ENCODE measurements at places on chromosomes 11 and 22.

GRCh38 chr22:17833489-17833888 is 59.2 kb upstream of the BID start:
- DNase-seq: no peak

- no peak for DNase-seq
Observed at GRCh38 chr11:91563176-91563575, 661.4 kb upstream of the FAT3 start.

- DNase-seq: no peak
Observed at GRCh38 chr11:78081583-78081982, 1.9 kb upstream of the NDUFC2 start.

DNA sequence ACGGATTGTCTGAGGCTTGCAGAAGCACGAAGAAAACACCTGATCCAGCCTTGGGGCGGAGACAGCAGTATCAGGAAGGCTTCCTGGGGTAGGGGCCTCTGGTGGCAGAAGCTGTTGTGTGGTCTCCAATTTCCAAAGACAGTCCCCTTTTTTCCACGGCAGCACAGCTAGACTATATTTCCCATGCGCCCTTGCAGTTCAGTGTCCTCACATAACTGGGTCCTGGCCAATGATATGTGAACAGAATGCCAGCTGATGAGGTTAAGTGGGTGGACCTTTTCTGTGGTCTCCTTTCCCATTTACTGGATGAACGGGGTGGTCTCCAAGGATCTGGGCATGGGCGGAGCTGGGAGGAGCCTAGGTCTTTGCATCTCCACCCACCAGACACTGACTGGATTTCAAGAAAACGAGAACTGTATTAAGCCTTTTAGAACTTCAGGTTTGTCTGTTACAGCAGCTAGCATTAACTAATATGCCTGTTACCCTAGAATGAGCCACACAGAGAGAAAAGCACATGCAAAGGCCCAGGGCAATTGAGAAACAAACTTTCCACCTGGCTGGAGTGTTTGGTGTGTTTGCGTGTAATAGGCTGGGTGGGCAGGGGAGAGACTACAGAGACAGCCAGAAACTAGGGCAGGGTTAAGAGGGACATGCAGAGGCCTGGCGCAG is 6.2 kb downstream of the GAL3ST1 start:
- no peak for DNase-seq

DNA sequence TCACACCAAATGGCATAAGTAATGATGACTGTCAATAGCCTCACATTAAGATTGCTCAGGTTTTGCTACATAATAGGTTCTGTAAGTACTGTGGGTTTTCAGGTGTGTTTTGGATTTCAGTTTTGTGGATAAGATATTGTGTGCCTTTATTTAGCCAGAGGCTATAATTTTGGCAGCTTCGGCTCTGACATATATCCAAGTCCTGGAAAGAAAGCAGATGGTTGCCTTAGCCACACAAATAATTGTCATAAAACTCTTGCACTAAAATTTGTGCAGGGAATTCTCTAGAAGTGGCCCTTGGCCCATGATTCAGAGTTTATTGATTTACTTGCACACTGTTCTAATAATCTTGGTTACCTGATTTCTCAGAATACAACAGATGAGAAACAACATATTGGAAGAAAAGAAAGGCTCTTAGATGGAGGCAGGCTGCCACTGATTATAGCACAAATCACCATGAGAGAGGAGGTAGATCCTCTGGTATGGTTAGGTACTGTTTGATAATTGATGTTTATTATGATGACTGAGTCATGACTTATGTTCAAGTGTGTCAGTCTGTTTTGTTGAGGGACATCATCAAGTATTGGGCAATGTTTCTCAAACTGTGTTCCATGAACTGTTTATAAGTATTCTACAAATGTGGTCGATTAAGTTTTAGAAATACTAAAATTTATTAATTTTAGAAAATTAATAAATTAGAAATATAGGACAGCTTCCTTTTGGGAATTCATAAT is 9.6 kb downstream of the REXO2 start:
- DNase-seq: no peak

DNA sequence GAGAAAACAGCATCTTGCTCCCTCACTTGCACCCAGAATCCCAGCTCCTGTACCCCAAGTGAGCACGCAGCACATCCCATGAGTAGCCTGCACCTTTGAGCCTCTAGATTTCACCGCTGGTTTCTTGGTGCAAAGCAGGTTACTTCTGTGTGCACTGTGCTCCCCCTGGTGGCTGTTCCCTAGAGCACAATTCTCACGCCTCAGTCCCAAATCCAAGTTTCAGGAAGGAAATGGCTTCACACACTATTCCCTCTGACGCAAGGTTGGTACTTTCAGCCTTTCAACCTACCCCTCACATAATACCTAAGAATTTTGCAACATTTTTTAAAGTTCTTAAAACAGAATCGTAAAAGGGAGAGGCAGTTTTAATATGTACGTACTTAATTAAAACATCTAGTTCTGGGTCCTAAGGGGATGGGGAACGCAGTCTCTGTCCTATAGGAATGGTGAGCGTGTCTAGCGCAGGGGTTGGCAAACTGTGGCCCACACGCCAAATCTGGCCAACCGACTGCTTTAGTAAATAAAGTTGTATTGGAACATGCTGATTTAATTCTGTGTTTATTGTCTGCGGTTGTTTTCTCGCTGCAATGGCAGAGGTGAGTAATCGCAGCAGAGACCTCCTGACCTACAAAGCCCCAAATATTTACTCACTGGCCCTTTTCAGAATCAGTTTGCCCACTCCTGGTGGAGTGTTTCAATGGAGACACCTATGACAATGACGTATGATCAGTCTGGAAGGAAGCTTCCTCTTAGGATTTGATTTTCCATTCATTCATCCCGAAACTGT is 27.5 kb downstream of the DHCR7 start:
- no peak for DNase-seq

GRCh38 chr11:44893846-44894617 is 56.7 kb downstream of the TP53I11 start:
- DNase-seq: peak; percentile 29

GRCh38 chr11:45795379-45795778 is 9.6 kb upstream of the SLC35C1 start:
- no peak for DNase-seq

DNA sequence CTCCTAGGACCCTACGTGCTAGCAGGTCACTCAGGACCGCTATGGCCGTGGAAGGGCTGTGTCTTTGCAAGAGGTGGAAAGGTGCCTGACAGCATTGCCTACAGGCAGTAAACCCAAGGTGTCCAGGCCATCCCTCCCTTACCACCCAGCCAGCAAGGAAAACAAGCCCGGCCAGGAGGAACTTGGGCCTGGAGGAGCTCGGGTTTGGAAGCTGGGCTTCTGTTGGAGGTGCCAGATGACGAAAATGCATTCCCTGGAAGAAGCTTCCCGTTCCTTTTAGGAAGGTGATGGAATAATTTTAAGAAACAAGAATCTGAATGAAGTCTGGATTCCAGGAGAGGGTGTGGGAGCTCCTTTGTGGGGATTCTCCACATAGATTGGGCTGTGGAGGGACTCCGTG is 23.6 kb downstream of the FBLN1 start:
- DNase-seq: no peak

DNA sequence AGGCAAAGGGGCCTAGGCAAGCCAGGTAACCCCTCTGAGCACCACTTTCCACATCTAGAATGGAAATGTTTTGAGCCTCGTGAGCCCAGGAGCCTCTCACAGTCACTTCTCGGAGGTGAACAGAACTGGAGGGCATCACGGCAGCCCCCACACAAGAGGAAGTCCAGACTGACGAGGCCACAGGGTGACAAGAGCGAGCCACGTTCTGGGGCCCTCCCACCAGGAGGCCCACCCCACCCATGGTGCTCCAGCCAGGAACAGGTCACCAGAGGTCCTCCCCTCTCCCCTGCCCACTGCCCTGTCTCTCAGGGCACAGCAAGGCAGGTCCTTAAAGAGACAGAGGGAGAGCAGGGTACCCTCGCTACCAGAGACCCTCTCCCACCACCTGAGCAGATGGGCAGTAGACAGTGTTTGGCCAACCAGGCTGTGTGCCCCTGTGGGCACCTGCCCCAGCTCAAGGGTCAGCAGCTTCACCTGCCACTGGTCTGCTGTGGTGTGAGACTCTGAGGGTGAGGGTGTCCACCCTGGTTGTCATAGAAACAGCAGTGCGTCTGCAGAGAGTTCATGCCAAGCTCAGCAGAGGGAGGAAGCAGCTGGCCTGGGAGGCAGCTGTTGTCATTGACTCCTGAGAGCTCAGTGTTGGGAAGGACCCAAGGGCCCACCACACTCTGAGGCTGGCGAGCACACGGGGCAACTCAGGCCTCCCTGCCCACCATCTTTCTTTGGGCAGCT is 31.4 kb downstream of the RSPH14 start:
- no peak for DNase-seq

DNA sequence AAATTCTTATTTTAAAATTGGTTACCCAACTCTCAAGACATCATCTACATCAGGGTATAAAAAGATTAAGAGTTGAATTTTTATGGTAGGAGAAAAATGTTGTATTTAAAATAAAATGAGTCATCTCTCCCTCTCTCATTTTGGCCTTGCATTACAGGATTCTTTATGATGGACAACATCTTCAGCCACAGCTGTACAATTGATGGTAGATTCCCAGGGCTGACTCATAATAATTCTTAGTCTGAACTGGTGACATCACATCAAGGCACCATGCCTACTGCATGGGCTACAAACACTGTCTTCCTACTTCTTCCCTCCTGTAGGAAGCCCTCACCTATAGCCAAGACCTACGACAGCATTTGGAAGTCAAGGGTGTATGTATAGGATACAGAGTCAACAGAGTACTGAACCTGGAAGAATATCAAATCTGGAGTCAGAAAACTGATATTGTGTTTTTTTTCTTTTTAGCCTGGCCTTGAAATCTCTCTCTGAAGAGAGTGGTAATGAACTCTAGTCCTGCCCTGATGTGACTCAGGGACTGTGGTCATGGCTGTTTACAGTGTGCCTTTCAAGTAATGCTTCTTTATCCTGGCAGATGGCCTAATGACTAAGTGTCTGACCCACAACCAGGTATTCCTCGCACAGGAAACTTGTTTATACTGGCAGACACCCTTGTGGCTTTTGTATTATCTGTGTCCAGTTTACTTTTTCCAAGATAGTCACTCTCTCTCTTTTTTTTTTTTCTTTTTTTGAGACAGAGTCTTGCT is 32.5 kb downstream of the MRGPRX2 start:
- no peak for DNase-seq

DNA sequence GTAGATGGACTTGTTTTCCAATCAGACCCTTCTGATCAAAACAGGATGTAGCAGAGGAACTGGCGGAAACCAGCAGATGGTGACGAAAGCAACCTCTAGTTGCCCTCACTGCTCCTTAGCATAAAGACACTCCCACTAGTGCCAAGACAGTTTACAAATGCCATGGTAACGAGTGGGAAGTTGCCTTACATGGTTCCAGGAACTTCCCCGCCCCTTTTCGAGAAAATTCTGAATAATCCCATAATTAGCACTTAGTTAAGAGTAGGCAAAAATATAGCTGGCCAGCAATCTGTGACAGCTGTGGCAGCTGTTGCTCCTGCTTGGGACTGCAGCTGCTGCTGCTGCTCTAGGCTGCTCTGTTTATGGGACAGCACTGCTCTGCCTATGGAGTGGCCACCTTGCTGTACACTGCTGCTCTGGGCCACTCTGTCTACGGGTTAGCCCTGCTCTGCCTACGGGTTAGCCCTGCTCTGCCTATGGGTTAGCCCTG is 33.4 kb upstream of the SORL1 start:
- peak; percentile 96 for DNase-seq

DNA sequence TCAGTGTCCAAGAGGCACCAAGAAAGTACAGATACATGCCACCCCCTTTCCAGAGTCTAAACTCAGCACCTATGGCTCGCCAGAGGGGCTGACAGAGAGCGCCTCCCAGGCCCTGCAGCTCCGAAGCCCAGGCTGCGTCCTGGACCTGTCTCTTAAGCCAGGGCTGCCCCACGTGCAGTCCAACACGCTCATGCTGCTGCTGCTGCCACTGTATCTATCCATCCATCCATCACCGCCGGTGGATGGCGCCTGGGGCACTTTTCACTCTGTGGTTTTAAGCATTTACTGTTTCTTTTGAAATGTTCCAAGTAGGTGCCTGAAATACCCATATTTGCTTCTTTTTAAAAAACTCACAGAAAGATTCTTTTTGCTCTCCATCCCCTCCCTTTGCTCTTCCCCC is 41.8 kb downstream of the MACROD1 start:
- DNase-seq: no peak

DNA sequence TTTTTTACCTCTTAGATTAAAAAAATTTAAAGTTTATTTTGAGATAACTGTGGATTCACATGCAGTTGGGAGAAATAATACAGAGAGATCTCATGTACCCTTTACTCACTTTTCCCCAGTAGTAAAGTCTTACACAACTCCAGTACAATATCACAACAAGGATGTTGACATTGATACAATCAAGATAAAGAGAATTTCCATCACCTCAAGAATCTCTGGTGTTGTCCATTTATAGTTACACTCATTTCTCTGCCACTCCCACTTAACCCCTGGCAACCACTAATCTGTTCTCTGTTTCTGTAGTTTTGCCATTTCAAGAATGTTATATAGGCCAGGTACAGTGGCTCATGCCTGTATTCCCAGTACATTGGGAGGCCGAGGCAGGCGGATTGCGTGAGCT is 10.5 kb upstream of the ZBED5 start:
- DNase-seq: no peak

All from HL-60 (cell line).